Activated naive CD8-positive, alpha-beta T cell treated with anti-CD3 and anti-CD28 coated beads for 36 hours (primary cell): ENCODE measurements at places on chromosomes 6 and 20. TPM values are rescaled to one million over a fixed set of nuclear protein-coding genes. Genes with fewer than 3 reads are reported as not detected.
A peak's percentile ranks its signal among the peaks of the same experiment; 100 is the strongest.

DNA sequence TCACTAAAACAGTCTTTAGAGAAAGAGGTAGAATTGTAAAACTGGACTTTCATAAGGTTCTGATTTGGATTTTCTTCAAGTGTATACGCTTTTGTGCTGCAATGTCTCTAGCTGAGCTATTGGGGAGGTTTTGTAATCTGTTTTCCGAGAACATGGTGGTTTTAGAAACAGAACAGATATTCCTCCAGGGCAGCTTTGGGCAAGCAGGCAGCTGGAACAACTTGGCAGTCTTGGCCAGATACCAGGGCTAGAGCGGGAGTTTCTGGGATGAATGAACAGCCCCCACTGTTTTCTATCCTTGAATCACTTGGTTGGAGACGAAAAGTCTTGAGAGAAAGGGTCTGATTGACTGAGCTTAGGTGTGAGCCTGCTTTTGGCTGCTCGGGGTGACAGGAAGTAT lies 17.1 kb upstream of the ARMC2 start:
- no peak overlapping the region for H3K27ac ChIP-seq
- peaks cover 4% of the 10 kb centered on the region for H3K4me1 ChIP-seq
- DNase-seq = no peak
- H3K4me3 ChIP-seq = no peak overlapping the region
- H3K36me3 ChIP-seq = no peaks in the 10 kb centered on the region
- H3K27me3 ChIP-seq = peaks cover 6% of the 10 kb centered on the region

DNA sequence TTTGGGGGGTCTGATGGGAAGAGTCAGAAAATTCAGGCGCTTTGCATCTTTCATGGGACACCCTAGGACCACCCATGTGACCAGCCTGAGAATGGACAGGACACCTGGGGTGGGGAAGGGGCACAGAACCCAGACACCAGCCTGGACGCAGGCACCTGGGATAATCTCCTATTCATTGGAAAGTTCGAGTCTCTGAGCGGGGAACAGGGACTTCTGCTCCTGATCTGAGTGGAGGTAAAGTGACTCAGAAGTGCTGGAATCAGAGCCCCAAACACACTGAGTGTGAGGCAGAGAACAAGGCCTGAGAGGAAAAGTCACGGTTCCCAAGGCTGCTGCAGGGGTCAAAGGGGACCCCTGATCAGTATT lies 1.4 kb downstream of the HLA-B start:
- DNase-seq = no peak
- H3K27me3 ChIP-seq = no peaks in the 10 kb centered on the region
- H3K4me3 ChIP-seq = peak overlapping the region; percentile 95
- H3K27ac ChIP-seq = peak overlapping the region; percentile 91
- H3K4me1 ChIP-seq = peaks cover 62% of the 10 kb centered on the region

- DNase-seq = no peak
- H3K36me3 ChIP-seq = no peaks in the 10 kb centered on the region
- H3K27ac ChIP-seq = no peak overlapping the region
- H3K4me1 ChIP-seq = peaks cover 2% of the 10 kb centered on the region
Observed at GRCh38 chr6:163940705-163941623, 526.4 kb downstream of the QKI start.

DNA sequence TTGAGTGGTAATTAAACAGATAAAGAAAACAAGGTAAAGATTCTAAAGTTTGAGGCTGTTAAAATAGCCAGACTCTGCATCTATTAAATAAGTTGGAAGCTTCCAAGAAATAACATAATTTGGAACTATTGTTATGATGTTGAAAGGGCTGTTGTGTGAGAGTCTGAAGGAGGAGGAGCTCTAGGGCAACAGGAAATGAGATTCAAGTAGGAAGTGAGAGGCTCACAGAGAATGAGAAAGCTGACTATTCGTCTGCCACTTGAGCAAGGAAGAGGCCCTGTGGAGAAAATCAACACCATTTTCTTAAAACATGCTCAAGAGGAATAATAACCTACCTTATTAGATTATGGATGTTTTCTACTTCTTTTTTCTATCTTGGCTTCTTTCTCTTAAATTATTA lies 185.2 kb downstream of the SLC24A3 start:
- H3K36me3 ChIP-seq = no peaks in the 10 kb centered on the region

The TCP1 gene
- total RNA-seq = 631 TPM

The CFAP61 gene
- total RNA-seq = not detected

The CPNE5 gene
- total RNA-seq = 0.72 TPM

The CALHM4 gene
- total RNA-seq = not detected
